GM23338 (cell line): ENCODE measurements at places on chromosomes 4 and X. TPM values are rescaled to one million over a fixed set of nuclear protein-coding genes. Genes with fewer than 3 reads are reported as not detected.

Gene NAA11
- not detected in 2 replicates for polyA plus RNA-seq

Gene S100G
- polyA plus RNA-seq, result not detected in 2 replicates

Gene RIBC1
- polyA plus RNA-seq, result 0.37 and 0.55 TPM in 2 replicates

Gene MTMR8
- 3.4 and 5.6 TPM in 2 replicates for polyA plus RNA-seq

Gene SLC10A4
- polyA plus RNA-seq, result 2.1 and 2.3 TPM in 2 replicates

Gene CC2D2A
- polyA plus RNA-seq, result 11.1 and 13.9 TPM in 2 replicates

Gene PPP1R3F
- polyA plus RNA-seq, result 2.2 and 3.1 TPM in 2 replicates
